ENCODE measurements at places on chromosomes 2 and 18.

DNA sequence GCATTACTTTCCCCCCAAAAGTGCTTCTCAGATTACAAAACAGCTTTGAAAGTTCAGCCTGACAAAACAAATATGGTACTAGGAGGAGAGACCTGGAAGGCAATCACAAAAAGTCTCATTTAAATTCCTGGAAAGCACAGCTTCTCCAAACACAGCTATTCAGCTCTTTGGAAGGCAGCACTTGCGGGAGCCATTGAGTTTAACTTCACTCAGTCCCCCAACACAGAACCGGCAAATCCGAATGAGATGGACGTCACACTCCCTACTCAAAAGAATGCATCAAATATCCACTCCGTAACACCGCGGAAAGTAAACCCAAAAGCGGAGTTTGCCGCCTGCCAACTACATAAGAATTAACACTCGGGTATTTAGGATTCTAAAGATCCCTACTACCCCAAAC lies 638 bp downstream of the ST6GAL2 start:
- DNase-seq = peak; percentile 6

GRCh38 chr18:79600596-79600995 lies 79.0 kb upstream of the CTDP1 start:
- DNase-seq = no peak

DNA sequence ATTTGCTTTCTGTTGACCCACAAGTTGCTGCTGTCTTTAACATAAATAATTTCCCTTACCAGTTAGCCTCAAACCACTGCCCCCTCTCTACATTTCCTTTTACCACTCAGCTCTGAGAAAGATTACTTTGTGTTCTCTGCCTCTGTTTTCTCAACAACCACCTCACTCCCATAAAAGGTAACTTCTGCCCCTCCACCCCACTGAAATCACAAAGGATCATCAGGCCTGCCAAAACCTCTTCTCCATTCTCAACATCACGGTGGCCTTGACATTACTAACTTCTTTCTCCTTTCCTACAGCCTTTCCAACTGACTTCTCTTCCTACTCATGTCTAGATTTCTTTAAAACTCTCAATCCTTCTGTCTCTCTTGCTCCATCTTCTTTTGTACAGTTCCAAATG lies 10.1 kb downstream of the ACADL start:
- no peak for DNase-seq

DNA sequence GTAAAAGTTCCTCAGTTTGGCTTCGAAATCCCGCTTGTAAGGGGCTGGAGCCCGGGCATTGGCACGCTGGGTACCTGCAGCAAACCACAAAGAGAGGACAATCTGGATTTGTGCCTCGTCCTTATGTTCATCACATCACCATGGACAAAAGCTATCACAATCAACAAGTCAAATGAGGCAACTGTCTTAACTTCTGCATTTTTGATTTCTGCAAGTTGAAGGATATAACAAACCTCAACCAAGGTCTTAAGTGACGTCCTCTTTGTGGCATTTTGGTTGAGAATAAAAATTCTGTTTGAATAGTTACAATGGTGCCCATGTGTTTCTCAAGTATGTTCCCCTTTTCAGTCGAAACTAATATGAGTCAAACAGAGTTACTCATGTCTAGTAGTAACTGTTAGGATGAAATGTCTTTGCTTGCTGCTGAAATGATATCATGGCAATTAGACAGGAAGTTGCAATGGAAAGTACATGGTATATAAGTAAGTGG lies 70.8 kb upstream of the STK17B start:
- DNase-seq = no peak
